Tibial nerve (tissue), 4 donors: ENCODE measurements at places on chromosomes 1 and 21.

DNA sequence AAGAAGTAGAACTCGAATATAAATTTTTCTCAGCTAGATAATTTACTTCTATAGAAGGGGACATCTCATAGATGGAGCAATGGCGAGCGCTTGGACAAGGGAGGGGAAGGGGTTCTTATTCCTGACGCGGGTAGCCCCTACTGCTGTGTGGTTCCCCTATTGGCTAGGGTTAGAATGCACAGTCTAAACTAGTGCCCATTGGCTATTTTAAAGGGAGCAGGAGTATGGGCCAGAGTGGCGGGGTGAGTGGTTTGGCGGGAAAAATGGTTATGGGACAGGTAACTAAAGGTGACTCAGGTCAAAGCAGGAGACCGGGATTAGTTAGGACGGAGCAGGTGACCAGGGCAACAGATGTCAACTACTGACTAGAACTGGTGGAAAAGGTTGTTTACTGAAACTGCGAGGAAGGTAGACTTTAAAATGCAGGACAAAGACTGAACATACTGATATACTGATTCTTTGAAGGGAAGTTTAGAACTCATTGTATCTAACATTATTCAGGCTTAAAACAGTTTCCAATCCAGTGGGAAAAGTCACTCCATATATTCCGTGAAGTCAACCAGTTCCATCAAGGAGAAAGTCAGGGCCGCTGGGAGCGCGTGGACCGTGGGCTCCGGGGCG, 940 bp upstream of the ATAD3A start:
- DNase-seq, result no peak

GRCh38 chr1:8004803-8005573, 21.1 kb downstream of the ERRFI1 start:
- DNase-seq, result peak; percentile 90

- DNase-seq, result no peak
These were observed 68.9 kb upstream of the TSPAN2 start for GRCh38 chr1:115158181-115158580.

DNA sequence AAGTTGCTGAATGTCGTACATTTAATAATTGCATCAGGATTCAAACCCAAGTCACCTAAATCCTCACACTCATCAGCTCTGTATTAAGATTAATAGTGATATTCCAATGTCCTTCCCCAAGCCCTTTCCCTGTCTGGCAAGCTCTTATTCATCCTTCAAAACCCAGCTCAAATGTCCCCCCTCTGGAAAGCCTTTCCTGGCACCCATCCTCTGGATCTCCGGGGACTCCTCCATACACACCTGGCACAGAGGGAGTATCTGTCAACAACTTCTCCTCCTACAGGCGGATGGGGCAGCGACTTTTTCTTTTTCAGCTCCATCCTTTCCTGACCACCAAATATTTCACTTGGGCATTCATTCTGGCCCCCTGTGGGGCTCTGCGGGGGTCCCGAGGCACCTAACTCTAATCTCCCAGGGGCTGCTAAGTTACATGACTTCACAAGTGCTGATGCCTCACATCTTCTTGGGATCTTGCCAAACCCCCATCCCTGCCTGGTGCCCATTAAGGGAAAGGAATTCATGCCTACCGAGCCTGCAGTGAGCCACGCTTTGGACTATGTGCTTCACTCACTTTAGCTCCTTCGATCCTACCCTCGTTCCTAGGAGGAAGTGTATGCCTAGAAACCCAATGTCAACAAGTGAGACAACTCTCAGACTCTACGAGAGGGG, 15.2 kb downstream of the TINAGL1 start:
- DNase-seq, result no peak

GRCh38 chr1:102098536-102098935, 101.8 kb upstream of the OLFM3 start:
- DNase-seq, result no peak

- DNase-seq, result no peak
These were observed 23.0 kb downstream of the LRRC8B start for GRCh38 chr1:89547563-89548116.

DNA sequence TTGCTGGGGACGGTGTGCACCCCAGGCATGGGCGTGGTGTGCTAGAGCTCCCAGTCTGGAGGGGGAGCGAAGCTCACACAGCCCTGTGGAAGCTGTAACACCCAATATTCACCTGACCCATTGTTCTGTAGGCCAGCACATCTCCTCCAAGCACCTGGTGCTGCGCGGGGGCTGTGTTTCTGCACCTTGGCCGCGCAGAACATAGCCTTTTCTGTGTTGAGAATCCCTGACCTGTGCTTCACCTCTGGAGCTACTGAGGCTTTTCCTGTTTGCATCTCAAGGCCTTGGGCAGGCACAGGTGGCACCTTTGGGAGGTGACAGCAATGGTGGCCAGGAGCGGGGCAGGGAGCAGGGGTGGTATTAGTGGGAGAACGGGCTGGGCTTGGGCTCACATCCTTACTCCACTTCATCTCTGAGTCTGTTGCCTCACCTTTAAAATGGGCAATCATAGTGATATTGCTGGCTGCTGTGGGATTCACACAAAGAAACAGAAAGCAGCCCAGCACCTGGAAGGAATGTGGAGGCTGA, 343.9 kb upstream of the AJAP1 start:
- DNase-seq, result no peak

DNA sequence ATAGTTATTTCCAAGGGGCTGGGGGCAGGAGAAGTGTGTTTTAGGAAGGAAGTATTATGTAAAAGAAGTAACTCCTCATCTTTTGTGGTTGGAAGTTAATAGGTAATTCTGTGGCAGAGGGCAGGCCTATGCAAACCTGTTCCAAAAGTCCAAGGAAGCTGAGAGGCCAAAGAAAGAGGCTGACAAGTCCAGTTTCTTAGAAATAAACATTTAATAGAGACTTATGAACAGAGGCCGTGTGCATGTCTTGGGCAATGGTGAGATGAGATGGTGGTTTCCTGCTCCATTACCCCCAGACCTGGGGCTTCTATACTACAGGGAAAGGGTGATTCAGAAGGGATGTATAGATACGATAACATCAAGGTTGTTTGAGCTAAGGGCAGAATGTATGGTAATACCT, 7.6 kb upstream of the CA14 start:
- DNase-seq, result no peak

DNA sequence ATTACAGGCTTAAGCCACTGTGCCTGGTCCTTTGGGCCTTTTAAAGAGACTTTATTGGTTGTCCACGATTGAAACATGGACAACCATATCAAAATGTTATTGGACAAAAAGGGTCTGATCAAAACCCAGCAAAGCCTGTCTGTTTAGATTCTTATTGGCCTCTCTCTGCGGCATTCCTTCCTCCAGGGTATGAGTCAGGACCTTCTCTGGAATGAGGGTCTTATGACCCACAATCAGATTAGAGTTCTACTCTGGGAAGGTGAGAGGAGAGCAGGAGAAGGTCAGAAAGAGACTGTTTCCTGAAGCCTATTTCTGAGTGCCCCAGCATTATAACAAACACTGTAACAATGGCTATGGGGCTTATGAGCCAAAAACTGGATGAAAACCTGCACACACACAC, 7.9 kb downstream of the LURAP1 start:
- no peak for DNase-seq
